ENCODE measurements at places on chromosomes 2 and 18.

GRCh38 chr2:120771111-120771780, 35.6 kb downstream of the GLI2 start:
- DNase-seq = no peak

DNA sequence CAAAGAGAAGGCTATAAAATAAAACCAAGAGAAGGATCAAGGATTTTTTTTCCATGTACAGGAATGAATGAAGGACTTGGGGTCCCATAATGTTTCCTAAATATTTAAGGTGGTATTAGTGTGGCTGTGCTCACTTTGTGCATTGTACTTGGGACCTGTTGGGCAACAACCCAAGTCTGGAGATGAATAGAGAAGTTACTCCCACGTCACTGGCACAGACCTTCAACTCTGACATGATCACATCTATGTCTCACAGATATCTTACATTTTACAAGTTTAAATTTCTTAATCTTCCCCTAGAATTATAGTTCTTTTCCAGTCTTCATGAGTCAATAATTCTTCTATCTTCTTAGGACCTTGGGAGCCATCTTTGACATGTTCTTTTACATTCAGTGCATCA, 133.4 kb downstream of the PLCL1 start:
- no peak for DNase-seq

DNA sequence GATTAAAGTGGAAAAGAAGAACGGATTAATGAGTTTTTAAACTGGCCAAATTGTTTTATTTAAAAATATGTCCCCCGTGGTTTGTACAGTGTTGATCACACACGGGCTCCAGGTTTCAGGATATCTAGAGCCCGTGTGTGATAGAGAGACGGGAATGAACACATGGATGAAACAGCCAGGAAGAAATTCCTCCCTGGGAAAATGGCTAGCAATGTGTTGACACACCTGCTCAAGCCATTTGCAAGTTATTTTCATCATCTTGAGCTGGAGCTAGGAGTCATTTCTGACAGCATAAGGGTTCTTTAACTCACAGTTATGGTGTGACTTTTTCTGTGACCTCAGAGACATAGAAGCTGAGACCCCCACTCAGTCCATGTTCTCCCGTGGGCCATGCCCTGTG, 81.6 kb downstream of the LRRFIP1 start:
- no peak for DNase-seq

- no peak for DNase-seq
These were observed 154.2 kb upstream of the KYNU start for GRCh38 chr2:142723236-142723635.

DNA sequence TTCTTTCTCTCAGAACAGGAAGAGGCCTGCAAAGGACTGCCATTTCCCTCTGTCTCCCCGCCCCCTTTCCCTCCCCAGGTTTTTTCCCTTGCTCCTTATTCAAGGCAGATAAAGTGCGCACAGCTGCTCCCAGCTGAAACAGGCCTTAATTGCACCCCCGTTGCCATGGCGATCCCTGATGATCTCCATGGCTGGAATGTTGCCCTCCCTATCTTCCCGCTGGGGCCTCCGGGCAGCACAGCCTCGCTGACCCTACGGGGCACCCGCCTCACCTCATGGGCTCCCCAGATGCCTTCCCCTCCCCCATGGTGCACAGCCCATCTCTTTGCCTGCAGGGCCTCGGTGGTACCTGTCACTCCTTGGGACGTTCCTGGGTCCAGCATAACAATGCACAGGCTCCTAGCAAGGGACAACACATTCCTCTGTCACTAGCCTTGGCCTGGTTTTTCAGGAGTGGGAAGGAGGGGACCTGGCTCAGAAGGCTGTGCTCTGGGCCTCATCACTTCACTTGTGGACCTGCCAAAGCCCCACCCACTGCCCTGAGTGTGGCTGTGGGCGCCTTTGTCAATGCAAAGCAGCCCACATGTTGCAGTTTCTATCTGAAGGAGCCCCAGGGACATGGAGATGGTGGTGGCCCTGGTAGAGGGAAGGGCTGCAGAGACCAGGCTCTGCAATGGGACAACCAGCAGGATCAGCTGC, 115.0 kb downstream of the CELF4 start:
- no peak for DNase-seq

- DNase-seq = no peak
These were observed 53.0 kb upstream of the LCLAT1 start for GRCh38 chr2:30394096-30394495.

DNA sequence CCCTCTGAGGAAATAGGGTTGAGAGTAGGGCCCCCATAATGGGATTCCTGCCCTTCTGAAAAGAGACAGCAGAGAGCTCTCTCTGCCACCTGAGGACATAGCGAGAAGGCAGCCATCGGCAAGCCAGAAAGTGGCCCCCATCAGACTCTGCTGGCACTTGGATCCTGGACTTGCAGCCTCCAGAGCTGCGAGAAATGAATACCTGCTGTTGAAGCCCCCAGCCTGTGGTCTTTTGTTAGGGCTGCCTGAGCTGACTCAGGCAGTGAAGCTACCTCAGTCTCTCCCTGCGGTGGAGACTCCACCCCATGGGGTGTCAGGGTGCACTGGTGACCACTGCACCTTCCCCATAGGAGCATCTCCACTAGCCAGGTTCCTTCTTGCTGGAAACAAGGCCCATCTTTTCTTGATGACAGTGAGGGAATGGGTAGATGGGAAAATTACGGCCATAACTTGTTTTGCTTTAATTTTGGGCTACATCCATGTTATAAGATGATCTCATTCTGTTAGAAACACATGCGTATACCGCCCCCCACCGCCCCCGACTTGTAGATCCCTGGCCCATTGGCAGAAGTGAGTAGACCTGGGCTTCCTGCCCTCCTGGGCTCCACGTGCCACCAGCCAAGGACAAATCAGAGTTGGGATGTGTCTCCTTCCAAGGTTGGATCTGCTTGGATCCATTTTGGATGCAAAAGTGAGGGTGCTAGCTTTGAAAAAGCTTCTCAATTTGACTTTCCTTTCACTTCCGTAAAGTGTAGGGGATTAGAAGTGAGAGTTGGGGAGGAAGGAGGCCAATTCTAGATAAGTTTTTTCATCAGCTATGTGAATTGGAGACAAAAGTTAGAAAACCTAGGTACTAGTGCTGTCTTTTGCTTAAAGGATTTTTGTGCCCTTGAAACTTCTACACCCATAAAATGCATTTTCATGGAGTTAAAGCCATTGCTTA, 42.9 kb downstream of the NCK2 start:
- DNase-seq = no peak

DNA sequence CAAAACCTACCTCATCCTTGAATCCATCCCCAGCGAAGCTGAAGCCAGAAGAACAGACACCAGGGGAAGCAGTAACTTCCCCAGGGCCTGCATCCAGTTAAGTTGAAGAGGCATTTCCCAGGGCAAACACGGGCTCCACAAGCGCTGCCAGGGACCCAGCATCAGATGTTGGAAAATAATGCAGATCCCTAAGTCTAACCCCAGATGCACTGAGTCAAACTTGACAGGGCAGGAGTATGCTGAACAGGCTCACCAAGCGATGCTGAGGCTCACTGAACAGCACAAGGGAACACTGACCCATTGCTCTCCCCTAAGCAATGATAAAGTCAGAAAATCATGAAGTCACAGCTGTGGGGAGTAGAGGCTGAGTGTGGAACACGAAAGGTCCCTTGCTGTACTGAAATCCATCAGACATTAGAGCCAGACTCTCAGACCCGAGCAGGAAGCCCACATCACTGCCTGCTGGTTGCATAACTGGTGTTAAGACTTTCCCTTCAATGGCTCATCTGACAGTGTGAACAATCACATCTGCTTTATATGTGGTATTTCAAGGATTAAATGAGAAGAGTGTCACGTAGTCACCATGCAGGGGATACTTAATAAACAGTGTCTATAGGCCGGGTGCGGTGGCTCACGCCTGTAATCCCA, 36.2 kb downstream of the TNS1 start:
- DNase-seq = no peak

DNA sequence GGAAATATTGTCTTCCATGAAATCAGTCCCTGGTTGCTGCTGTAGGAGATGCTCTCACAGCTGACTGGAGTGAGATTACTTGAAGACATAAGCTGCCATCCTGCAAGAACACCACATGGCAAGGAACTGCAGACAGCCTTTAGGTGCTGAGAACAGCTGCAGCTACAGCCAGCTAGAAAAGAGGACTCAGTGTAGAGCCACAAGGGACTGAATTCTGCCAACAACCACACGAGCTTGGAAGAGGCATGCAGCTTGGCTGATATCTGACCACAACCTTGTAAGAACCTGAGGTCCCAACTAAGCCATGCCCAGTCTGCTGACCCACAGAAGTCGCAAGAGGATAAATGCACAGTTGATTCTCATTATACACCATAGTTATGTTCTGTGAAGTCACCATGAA, 181.8 kb upstream of the ARL4C start:
- no peak for DNase-seq

- DNase-seq = no peak
These were observed 37.1 kb downstream of the TACR1 start for GRCh38 chr2:75162259-75162658.

GRCh38 chr2:200736646-200737274, 75.0 kb upstream of the BZW1 start:
- no peak for DNase-seq

DNA sequence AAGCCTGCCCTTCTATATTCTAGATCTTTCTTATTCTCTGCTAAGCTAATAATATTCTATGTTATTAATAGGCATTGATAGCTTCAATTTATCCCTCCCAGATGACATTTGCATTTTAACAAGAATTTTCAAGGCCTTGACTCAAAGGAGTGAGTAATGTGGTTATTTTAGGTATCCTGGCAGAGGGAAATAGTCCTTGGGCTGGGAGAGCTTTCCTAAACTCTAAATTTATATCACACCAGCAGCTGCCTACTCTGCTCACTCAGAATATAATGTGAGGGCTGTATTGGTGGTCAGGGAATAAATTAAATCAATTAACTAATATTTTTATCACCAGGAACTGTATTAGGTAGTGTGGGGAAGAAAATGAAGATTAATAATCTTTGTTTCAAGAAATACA, 74.8 kb upstream of the ADAM23 start:
- no peak for DNase-seq

GRCh38 chr18:3238742-3239141, 8.9 kb upstream of the MYL12A start:
- no peak for DNase-seq

DNA sequence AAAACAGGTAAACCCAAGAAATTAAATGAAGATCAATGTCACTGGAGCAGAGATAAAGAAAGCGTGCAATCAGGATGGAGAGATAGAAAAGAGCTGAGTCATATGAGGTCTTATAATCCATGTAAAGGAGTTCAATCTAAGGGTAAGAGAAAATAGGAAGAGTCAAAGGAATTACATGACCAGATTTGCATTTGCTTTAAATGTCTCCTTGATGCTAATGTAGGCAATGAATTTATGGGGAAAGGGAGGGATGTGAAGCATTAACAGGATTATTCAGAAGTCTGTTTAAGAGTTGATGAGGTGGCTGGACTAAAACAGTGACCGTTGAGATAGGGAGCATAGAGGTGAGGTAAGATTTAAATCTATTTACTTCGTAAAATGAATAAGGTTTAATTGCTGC, 623.1 kb downstream of the MBD2 start:
- no peak for DNase-seq

DNA sequence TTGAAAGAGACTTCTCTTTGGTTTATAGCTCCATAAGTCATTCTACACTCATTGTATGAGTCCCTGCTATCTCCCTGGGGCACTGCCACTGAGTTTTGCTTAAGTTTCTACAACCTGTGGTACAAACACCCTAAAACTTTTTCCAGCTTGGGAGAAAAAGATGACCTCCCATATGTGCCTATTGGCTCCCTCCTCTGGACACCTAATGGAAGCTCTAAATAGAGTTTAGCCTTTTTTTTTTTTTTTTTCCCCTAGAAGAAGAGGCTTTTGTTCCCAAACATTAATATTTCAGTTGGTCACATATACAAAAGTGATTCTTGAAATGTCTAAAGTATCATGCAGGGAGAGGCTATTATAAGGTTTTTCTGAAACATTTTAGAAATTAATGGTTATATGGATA, 547.2 kb upstream of the TMEFF2 start:
- no peak for DNase-seq

- no peak for DNase-seq
These were observed 14.9 kb downstream of the LPIN2 start for GRCh38 chr18:2997846-2998564.

DNA sequence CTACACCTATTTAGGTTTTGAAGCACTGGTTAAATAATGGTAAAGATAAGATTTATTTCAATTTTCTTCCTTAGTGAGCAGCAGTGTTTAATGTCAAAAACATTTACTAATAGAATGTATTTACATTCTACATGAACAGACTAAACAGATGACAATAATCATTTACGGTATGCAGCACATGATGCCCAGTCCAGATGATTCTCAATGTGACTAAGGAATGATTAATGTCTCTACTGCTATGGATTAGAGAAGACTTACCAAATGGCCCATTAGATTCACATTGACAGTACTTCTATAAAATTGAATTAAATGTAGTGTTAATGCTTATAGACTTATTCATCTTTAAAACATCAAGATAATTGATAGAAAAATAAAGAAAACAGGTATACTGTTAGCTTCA, 22.1 kb upstream of the SLC5A7 start:
- no peak for DNase-seq

- no peak for DNase-seq
These were observed 18.1 kb downstream of the ZNF516 start for GRCh38 chr18:76476665-76477561.

- no peak for DNase-seq
These were observed 383.9 kb downstream of the ARHGAP15 start for GRCh38 chr2:143513081-143513480.

DNA sequence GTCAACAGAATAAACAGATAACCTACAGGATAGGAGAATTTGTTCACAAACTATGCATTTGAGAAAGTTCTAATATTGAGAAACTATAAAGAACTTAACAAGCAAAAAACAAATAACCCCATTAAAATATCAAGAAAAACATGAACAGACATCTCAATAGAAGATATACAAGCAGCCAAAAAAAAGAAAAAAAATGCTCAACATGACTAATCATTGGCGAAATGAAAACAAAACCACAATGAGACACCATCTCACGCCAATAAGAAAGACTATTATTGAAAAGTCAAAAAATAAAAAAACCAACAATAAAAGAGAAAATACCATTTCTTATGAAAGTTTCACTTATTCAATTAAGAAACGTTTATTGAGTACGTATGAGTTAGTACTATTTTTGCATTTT, 800.5 kb downstream of the CBLN2 start:
- no peak for DNase-seq

DNA sequence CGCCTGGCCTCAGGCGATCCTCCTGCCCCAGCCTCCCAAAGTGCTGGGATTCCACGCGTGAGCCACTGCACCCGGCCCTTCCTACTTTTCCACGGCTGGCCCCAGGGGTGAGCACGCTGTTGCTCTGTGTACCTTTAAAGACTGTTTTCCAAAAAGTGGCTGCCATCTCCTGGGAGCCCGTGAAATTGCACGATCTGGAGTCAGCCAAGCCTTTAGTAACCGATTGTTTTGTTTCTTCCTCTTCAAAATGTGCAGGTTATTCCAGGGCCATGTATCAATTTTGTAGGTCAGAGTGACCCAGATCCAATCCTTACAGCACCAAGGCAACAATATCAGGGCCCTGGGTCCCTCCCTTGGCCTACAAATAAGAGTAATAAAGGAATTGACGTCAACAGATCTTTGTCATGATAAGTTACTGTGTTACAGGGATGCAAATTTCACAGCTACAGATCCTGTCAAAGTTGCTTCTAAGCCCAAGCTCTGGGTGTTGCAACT, 135.6 kb upstream of the ZNF236 start:
- no peak for DNase-seq
